ENCODE measurements at places on chromosomes 3 and 15.

DNA sequence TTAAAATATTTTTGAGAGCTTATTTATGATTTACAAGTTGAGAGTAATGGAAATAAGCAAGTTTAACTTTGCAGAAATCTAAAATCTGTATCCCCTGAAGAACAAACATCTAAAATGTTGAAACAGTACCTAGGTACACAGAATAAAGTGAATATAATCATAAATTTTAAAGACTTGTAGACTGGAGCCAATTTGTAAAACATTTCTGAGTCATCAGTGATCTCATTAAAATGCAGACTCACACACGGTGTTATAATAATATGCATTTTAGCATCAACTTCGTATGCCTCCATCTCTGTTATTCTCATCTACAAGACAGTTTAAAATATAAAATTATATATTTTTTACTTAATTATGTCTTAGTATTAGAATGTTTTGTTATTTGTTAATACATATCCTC lies 399.5 kb upstream of the GOLIM4 start:
- no peak for DNase-seq

GRCh38 chr3:37256447-37256846 lies 82.1 kb upstream of the LRRFIP2 start:
- no peak for DNase-seq

- DNase-seq: no peak
These were observed 211.9 kb downstream of the MYRIP start for GRCh38 chr3:40021338-40021737.

- no peak for DNase-seq
These were observed 107.2 kb downstream of the FRMD5 start for GRCh38 chr15:44087578-44088465.

DNA sequence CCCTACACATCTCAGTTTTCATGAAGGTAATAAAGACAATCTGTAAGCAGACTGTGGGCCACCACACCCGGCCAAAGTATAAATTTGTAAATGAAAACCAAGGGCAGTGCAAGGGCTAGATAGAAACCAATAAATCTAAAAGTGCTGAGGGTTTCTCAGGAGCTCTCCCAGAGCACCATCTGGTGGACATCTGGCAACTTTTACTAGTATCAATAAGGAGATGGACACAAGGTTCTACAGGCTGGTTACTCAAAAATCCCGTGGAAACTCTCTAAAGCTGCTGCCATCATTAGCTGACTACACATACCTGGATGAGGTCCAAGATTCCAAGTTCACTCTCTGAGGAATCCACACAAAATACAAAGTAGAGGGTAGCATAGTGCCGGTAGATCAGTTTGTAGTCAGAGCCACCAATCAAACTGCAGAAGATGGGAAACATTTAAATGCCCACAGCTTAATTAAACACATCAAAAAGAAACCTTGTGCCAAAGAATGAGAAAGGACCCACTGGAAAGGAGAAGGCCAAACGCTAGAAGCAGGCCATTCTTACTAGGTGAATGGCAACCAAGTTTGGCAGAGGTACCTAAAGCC lies 5.5 kb downstream of the AP3S2 start:
- DNase-seq: no peak

GRCh38 chr15:42141795-42142667 lies 14.4 kb downstream of the PLA2G4F start:
- no peak for DNase-seq

DNA sequence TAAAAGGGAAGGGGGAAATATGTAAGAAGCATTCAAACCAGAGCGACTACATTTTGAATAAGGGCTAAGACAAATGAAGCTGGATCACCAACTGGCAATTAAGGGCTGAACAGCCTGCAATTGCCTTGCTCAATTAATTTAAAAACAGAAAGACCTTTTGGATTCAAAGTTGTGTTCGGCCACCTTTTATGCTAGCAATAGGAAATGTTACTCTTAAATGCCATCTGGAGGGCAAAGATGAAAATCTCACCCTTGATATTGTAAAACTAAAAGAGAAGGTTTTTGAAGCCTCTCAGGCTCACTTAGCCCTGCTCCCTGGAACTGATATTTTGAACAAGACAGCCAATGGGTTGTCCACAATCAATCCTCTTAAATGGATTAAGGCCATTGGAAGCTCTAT lies 44.2 kb downstream of the ACAD9 start:
- DNase-seq: no peak

DNA sequence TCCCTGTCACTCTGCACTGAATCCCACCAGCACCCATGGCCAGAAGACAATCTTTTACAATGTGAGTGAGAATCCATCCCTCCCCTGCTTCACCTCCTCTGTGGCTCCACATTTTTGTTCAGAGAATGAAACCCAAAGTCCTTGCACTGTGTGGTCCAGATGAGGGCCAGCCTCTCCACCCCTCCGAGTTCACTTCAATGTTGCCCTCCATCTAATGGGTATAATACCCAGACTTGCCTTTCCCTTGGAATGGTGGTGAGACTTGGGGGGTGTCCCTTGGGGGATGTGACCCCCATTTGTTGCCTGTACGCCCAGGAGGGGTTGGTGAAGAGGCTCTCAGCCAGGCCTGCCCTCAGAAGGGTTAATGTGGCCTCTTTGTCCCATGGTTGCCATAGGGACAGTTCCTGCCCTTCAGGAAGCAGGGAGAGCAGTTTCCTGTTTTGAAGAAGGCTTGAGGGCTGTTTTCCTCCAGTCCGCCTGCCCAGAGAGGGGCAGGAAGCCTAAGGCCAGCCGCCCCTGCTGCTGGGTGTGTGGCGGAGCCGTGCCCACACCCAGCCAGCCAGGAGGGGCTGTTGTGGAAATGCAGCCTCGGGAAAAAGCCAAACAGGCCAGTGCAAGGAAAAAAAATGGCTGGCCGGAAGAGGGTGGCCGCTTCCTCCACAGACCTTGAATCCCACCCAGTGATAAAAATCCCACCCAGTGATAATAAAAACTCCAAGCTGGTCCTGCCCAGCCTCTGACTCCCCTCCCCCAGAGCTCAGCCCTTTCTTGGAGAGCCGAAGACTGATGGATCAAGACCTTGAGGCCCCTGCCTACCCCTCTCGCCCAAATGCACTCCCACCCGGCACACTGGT lies 14.6 kb upstream of the FGD5 start:
- no peak for DNase-seq

DNA sequence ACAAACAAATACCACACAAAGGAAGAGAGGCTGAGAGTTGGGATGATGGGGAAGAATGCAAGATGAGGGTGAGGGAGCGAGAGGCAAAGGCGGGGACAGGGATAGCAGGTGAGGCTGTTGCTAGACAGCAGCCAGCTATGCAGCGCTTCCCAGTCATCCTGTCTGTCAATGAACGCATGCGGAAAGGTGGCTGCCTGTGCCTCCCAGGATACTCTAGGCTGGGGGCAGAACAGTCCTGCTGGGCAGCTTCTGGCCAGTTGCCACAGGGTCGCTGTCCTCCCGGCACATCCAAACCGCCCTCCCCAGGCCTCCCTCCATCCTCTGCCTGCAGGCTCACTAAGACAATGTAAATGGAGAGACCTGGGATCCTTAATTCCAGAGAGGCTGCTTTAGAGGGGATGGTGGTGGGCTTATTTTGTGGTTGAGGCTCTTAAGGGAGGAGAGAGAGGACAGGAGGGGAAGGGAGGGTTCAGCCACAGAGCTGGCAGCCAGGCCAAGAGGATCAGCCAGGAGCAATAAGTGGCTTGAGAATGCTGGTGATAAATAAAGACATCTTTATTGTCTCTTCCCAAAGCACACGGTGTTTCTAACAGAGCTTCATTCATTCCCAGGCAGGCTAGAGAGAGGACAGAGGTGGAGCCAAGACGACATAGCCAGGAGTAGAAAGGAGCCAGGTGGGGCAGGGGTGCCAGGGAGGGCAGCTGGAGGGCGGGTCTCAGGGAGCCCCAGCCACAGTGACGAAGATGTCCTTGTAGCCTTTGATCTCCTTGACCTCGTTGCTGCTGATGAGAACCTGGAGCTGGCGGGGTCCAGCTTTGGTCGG lies 9.2 kb upstream of the TGM5 start:
- no peak for DNase-seq

- no peak for DNase-seq
These were observed 203.4 kb downstream of the FOXP1 start for GRCh38 chr3:71380096-71380495.

GRCh38 chr3:140388202-140388922 lies 289.5 kb upstream of the TRIM42 start:
- DNase-seq: no peak

GRCh38 chr15:83092309-83092976 lies 15.0 kb upstream of the TM6SF1 start:
- no peak for DNase-seq

GRCh38 chr3:126129398-126129891 lies 45.5 kb upstream of the SLC41A3 start:
- DNase-seq: no peak

GRCh38 chr3:196962108-196962929 lies 6.3 kb downstream of the PIGZ start:
- DNase-seq: no peak

DNA sequence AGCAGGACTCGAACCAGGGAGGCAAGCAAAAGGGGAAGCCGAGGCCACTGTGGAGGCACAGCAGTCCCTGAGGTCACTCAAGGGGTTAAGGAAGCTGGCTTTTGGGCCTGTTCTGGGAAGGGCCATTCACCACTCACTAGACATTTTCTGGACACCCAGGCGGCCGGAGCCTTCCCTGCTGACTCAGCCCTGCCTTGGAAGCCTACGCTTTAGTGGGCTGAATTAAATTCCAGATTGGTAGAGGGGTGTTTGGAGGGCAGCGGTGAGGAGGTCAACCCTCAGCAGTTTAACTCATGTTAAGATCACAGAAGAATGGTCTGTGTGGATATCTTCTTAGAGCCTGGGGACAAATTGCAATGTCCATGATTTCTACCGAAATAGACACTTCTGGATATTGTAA lies 152.8 kb downstream of the GABRG3 start:
- no peak for DNase-seq

- no peak for DNase-seq
These were observed 107.3 kb upstream of the LIPC start for GRCh38 chr15:58324533-58324932.

DNA sequence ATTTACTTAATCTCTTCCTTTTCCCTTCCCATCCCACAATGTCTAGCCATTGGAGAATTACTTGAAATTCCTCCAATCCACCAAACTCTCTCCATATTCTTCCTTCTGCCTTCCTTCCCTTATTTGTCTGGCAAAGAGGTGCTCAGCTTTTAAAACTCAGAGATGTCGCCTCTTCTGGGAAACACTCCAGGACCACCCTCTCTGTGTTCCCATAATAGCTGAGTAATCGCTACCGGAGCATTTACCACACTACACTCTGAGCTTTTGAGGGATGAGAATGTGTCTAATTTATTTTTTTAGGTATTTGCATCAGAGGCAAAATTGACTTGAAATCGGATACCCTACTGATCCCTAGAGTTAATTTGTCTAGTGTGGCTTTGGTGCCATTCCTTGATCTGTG lies 245.7 kb upstream of the TPRG1 start:
- no peak for DNase-seq

DNA sequence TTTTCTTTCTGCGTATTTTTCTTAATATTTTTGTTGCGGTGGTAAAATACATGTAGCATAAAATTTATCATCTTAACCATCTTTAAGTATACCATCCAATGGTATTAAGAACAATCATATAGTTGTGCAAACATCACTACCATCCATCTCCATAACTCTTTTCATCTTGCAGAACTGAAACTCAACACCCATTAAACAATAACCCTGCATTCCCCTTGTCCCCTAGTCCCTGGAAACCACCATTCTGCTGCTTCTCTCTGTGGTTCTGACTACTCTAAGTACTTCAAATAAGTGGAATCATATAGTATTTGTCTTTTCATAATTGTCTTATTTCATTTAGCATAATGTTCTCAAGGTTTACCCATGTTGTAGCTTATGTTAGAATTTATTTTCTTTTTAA lies 67.3 kb upstream of the EOMES start:
- DNase-seq: no peak

GRCh38 chr3:12935023-12935860 lies 93.9 kb upstream of the RPL32 start:
- no peak for DNase-seq

DNA sequence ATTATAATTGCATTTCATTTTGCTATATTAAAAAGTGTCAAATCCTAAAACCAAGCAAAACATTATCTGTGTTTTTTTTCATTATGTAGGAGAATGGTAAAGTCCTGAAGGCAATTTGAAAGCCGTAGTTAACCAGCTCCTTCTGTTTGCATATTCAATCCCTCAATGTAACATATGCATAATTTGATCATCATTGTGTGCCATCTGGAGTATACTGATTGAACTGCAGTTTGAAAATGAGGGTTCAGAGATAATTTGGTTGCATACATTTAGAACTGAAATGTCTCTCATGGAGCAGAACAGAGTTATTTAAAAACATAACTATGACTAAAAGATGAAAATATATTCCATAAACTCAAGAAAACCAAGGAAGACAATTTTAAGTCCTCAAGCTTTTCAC lies 518.6 kb downstream of the GBE1 start:
- no peak for DNase-seq

GRCh38 chr15:60390871-60391501 lies 6.8 kb downstream of the ANXA2 start:
- DNase-seq: no peak

DNA sequence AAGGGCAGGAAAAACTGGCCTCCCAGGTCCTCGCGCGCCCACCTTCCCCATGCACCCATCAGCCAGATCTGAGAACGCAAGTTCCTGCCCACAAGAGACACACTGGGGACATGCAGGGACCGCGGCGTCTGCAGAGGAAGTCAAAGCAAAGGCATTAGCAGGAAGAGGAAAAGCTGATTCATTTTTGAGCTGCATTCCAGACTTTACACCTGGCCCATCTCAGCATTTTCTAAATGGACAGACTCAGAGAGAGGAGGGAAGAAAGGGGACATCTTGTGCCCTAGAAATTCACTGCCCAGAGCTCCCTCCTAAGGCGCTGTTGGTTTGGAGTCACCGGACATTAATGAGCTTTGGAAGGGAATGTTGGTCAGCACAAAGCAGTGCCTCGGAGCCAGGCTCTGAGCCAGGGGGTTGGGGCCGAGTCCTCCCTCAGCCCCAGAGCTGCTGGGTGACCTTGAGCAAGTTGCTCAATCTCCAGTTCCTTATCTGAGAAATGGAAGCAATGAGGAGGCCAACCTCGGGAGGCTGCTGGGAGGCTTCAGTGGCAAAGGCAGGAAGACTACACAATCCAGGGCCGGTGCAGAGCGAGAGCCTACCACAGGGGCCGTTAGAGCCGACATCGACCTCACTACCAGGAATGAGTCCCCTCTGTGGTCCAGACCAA lies 150.5 kb upstream of the IQSEC1 start:
- no peak for DNase-seq

DNA sequence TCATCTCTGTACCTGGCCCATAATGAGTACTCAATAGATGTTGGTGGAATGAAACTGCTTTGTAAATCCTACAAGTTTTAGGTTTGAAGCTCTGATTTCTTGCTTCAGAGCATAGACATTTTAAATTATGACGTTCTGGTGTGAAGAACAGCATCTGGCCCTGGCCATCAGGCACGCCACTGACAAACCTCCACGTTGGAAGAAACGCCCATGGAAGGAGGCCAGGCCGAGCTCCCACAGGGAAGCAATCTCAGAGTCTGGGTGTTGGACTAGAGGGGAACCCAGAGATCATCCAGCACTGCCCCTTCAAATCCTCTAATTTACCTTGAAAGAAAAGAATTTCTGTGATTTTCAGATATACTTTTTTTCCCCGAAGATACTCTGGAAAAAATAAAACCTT lies 328.1 kb upstream of the RGMA start:
- no peak for DNase-seq

- DNase-seq: no peak
These were observed 101.5 kb downstream of the RBMS3 start for GRCh38 chr3:29382409-29382808.

- DNase-seq: no peak
These were observed 316.9 kb upstream of the ICE2 start for GRCh38 chr15:60795889-60796288.

- no peak for DNase-seq
These were observed 34.3 kb downstream of the GOLIM4 start for GRCh38 chr3:168061332-168061996.

- no peak for DNase-seq
These were observed 9.8 kb upstream of the PRR23E start for GRCh38 chr3:127182848-127183714.
